ENCODE measurements at places on chromosomes 7 and 10.

- DNase-seq: no peak
Measured at GRCh38 chr10:131514454-131514853, 202.9 kb upstream of the TCERG1L start.

GRCh38 chr7:43658718-43659548 is 70.4 kb downstream of the COA1 start:
- no peak for DNase-seq

DNA sequence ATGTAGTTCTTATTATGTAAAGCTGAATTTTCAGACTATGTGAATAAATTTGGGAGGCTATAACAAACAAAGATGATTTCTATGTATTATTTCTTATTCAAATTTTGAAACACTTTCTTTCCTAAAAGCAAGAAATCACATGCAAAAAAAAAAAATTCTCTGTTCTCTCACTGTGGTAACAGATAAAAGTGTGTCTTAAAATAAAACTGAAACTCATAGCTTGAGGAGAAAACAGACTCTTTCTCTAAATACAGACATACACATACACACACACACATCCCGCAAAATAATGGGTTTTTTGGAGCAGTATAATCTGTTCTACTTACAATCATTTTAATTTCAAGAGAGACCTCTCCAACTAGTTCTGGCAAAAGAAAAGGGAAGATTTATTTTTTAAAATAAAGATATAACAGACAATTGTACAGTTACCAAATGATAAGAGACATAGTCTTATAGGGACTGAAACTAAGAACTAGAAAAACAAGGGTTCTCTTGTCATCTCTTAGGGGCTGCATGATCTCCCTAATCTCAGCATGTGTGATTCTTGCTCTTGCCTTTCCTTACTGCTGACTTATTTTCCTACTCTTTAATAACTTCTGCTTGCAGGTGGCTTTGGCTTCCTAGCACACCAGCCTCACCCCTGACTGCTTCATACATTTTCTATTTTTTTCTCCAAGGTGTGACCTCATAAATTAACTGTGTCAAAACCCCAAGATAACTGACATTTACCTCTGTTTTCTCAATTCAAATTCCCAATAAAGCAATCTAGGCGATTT is 483.5 kb upstream of the POT1 start:
- no peak for DNase-seq

- no peak for DNase-seq
Measured at GRCh38 chr7:137017221-137017620, 148.8 kb downstream of the CHRM2 start.
